ENCODE measurements at places on chromosomes 2 and 18.

DNA sequence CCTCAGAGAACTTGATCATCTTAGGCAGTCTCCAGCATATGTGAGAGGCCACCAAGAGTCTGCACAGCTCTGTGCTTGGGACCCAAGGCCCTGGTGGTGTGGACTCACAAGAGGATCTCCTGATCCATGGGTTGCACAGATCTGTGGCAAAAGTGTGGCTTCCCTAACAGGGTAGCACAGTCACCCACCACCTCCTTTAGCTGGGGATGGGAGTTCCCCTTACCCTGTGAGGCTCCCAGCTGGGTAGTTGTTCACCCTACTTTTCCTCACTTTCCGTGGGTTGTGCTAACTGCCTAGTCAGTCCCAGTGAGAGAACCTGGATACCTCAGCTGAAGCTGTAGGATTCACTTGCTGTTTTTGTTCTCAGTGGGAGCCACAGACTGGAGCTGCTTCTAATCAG, 123.7 kb downstream of the FTCDNL1 start:
- no peak for DNase-seq

GRCh38 chr2:239378918-239379640, 21.7 kb downstream of the HDAC4 start:
- DNase-seq = no peak

- no peak for DNase-seq
These were observed 47.4 kb downstream of the TRPM8 start for GRCh38 chr2:233964581-233964980.

DNA sequence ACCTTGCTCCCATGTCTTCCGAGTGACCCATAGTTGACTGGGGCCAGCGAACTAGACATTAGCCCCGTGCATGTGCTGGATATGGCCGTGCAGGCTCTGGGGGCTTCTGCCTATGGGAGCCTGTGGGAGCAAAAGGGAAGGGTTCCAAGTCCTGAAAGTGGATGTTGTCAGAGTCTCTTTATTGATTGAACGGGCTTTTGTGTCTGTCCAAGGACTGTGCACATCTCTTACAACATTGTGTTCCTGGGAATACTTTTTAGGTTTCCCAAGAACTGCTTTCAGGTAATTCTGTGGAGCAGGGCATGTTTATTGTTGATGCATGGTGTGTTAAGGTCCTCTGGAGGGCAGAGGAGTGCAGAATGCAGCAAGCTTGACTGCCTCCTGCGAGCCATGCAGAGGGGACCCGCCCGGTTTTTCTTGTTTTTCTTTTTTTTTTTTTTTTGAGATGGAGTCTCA, 5.0 kb downstream of the RNF144A start:
- no peak for DNase-seq

- no peak for DNase-seq
These were observed 167.5 kb upstream of the CWC22 start for GRCh38 chr2:180174580-180174979.

- no peak for DNase-seq
These were observed 71.2 kb upstream of the FSIP2 start for GRCh38 chr2:185667452-185667851.
